ENCODE measurements at places on chromosomes 7 and 10.

DNA sequence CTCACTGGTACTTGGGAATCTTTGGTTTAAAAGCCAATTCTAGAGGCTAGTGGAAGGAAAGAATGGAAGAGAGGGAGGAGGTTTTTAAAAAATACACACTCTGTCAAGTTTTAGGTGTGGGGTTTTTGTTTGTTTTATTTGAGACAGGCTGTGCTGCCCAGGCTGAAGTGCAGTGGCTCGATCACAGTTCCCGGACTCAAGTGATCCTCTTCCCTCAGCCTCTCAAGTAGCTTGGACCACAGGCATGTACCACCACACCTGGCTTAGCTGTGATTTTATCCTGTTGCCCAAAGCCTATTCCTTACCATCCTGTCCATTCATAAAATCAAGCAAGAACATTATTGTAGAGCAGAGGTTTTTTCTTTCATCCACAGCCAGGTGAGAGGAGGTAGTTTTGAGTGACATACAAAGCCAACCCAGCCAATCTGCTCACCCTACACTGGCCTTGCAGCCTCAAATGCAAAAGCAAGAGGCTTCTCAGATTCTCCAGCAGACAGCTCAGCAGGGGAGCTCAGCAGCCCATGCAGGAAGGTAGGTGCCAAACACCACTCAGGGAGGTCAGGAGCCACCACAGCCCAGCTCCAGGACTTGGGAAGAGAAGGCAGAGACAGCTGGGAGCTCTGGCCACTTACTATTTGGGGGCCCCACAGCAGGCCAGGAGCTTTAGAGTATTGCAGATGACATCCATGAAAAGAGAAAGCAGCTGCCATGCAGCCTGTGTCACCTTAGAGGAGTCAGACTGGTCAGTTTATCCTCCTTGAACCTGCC, 65.8 kb downstream of the TMEM209 start:
- DNase-seq, result no peak

GRCh38 chr7:3591944-3592343, 290.9 kb downstream of the SDK1 start:
- DNase-seq, result no peak

DNA sequence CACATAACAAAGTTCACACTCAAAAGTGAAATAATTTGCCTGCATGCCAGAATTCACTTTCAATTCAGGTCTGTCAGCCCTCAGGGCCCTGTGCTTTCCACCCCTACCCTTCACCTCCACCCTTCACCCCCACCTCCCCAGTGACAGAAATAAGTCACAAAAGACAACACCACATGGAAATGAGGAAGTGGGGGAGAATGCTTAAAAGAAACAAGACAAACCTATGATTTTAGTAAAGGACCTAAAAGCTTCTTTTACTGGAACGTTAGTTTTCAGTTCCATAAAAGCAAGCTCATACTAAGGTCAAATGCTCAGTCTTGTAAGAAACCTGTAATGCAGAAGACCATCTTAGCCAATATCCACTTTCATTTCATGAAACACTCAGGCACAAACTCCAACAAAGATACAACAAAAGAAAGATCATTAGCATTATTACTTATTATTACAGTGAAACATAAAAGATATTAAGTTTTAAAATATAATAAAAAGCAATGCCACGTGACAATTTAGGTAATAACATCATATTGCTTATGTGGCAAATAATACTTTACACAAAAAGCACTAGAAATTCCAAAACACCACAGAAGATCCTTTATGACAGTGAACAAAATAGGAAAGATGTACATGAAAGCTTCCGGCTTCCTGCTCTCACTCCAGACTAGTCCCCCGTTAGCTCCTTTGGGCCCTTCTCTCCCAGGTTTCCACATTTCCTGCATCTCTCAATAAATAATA, 112.1 kb downstream of the LMBR1 start:
- DNase-seq, result no peak

GRCh38 chr10:113704637-113705343, 25.1 kb downstream of the CASP7 start:
- DNase-seq, result no peak

GRCh38 chr10:126504761-126505112, 116.5 kb upstream of the ADAM12 start:
- no peak for DNase-seq

- no peak for DNase-seq
Measured at GRCh38 chr7:256461-256940, 33.5 kb upstream of the FOXL3 start.

GRCh38 chr7:92313055-92313454, 67.3 kb downstream of the ANKIB1 start:
- no peak for DNase-seq

DNA sequence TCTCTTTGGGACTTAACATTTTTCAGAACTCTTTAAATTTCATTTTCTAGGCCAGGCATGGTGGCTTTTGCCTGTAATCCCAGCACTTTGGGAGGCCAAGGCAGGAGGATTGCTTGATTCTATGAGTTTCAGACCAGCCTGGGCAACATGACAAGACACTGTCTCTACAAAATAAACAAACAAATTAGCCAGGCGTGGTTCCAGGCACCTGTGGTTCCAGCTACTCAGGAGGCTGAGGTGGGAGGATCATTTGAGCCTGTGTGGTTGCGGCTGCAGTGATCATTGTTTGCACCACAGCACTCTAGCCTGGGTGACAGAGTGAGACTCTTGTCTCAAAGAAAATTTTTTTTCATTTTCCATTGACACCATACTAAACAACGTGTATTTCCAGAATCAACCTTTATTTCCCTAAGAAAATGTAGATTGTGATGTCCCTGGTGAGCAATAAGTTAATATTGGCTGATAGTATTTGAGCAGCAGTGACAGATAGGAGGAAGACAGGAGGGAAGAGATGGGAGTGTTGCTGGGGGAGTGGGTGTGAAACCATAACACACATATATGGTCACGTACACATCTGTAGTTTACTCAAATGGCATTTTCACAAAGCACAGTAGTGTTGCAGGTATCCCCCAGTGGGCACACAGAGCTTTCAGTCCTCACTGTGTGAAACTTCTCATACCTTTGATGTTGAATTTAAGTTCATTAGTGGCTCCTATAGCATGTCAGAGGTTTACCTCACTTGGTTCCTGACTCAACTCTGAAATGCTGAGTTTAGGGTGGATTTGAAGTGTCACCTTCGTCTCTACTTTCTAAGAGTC, 205.6 kb downstream of the AUTS2 start:
- no peak for DNase-seq
